Left lung (tissue), 14 donors: ENCODE measurements at places on chromosomes 1 and 21. TPM values are rescaled to one million over a fixed set of nuclear protein-coding genes. Genes with fewer than 3 reads are reported as not detected.

Gene DHRS3
- 53.6 TPM for total RNA-seq

Gene PADI4
- total RNA-seq: 2.8 TPM

Gene LMOD1
- 17.9 TPM for total RNA-seq

Gene VAV3
- total RNA-seq: 14.5 TPM

Gene CNKSR1
- total RNA-seq: 17.2 TPM

Gene HSD3B1
- total RNA-seq: not detected

Gene FAM72B
- total RNA-seq: 1.1 TPM

Gene ZNF593OS
- total RNA-seq: not detected

Gene RIMKLA
- total RNA-seq: 7.8 TPM

Gene FAM72C
- total RNA-seq: 0.70 TPM

Gene SLC6A9
- total RNA-seq: 12.4 TPM

Gene ETV3L
- not detected for total RNA-seq

Gene C1orf53
- total RNA-seq: 8.9 TPM

Gene CSF3R
- total RNA-seq: 63.8 TPM

Gene HSPG2
- total RNA-seq: 434 TPM

Gene PRKCZ
- total RNA-seq: 100 TPM

Gene LGR6
- total RNA-seq: 1.5 TPM

Gene MIXL1
- 0.35 TPM for total RNA-seq

Gene RIMS3
- 5.0 TPM for total RNA-seq

Gene OR10Z1
- total RNA-seq: not detected

Gene INKA2
- 13.8 TPM for total RNA-seq

Gene SYT2
- not detected for total RNA-seq

Gene RNU5D-1
- not detected for total RNA-seq

Gene MYOG
- total RNA-seq: not detected

Gene RCSD1
- 21.5 TPM for total RNA-seq

Gene KRTAP7-1
- total RNA-seq: not detected

Gene SHISAL2A
- total RNA-seq: not detected

Gene NGF
- total RNA-seq: 1.3 TPM

Gene OR6K3
- total RNA-seq: 0.21 TPM

Gene PRAMEF17
- total RNA-seq: not detected

Gene POU3F1
- not detected for total RNA-seq

Gene OR14A16
- total RNA-seq: not detected

Gene OR2T33
- total RNA-seq: not detected

Gene CFAP107
- total RNA-seq: not detected

Gene AMY1A
- total RNA-seq: 2.5 TPM

Gene RNU1-2
- total RNA-seq: 3,444 TPM

Gene TSTD1
- total RNA-seq: 73.5 TPM

Gene ORC1
- total RNA-seq: 2.3 TPM

Gene BACE2
- total RNA-seq: 44.6 TPM

Gene UTS2
- not detected for total RNA-seq

Gene CASQ1
- 0.29 TPM for total RNA-seq

Gene AGBL4
- total RNA-seq: 1.1 TPM

Gene TMEM269
- total RNA-seq: not detected

Gene FNDC5
- total RNA-seq: not detected

Gene NAV1
- total RNA-seq: 37.9 TPM

Gene ADCY10
- not detected for total RNA-seq

Gene DMBX1
- not detected for total RNA-seq

Gene KLHDC7A
- 1.7 TPM for total RNA-seq

Gene PFDN2
- 47.9 TPM for total RNA-seq

Gene CLDN17
- not detected for total RNA-seq

Gene CHIA
- total RNA-seq: 1.5 TPM

Gene IER5
- total RNA-seq: 26.6 TPM
